ENCODE measurements at places on chromosomes 4 and X. TPM values are rescaled to one million over a fixed set of nuclear protein-coding genes. Genes with fewer than 3 reads are reported as not detected.

GRCh38 chr4:57059890-57060716 lies 50.1 kb downstream of the IGFBP7 start:
- H3K27ac ChIP-seq: no peak overlapping the region
- no peak overlapping the region for H3K4me3 ChIP-seq
- no peak for DNase-seq
- H3K4me1 ChIP-seq: no peaks in the 10 kb centered on the region
- no peaks in the 10 kb centered on the region for H3K36me3 ChIP-seq

DNA sequence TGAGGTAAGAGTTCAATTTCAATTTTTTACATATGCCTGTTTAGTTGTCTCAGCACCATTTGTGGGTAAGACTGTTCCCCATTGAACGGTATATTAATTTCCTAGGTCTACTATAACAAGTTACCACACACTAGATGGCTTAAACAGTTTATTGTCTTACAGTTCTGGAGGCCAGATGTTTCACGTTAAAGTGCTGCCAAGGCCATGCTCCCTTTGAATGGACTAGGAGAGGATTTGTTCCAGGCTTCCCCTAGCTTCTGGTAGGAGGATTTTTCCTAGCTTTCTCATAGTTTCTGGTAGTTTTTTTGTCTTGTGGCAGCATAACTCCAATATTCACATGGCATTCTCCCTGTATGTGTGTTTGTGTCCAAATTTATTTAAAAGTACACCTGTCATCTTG lies 149.3 kb upstream of the CYSLTR1 start:
- no peaks in the 10 kb centered on the region for H3K27me3 ChIP-seq
- H3K36me3 ChIP-seq: no peaks in the 10 kb centered on the region
- no peak for DNase-seq
- H3K4me1 ChIP-seq: no peaks in the 10 kb centered on the region
- H3K4me3 ChIP-seq: no peak overlapping the region
- H3K27ac ChIP-seq: no peak overlapping the region

GRCh38 chr4:93086356-93086755 lies 742.2 kb upstream of the ATOH1 start:
- H3K27me3 ChIP-seq: no peaks in the 10 kb centered on the region
- no peak overlapping the region for H3K4me3 ChIP-seq
- no peaks in the 10 kb centered on the region for H3K36me3 ChIP-seq
- no peaks in the 10 kb centered on the region for H3K4me1 ChIP-seq

GRCh38 chr4:101282076-101282844 lies 65.1 kb downstream of the PPP3CA start:
- peaks cover 7% of the 10 kb centered on the region for H3K36me3 ChIP-seq
- no peak overlapping the region for H3K4me3 ChIP-seq
- no peaks in the 10 kb centered on the region for H3K27me3 ChIP-seq

- no peaks in the 10 kb centered on the region for H3K4me1 ChIP-seq
- no peaks in the 10 kb centered on the region for H3K36me3 ChIP-seq
- DNase-seq: no peak
- H3K4me3 ChIP-seq: no peak overlapping the region
- no peaks in the 10 kb centered on the region for H3K27me3 ChIP-seq
- no peak overlapping the region for H3K27ac ChIP-seq
Measured at GRCh38 chr4:79272126-79272525, 53.7 kb downstream of the NAA11 start.

DNA sequence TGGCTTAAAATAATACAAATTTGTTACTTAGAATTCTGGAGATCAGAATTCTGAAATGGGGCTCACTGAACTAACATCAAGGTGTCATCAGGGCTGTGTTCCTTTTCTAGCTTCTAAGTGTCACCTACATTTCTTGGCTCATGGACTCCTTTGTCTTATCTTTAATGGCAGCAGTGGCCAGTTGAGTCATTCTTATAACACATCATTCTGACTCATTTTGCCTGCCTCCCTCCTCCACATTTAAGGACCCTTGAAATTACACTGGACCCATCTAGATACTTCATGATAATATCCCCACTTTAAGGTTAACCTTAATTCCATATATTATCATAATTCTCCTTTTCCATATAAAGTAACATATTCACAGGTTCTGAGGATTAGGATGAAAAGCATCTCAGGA lies 215.9 kb downstream of the GUCY2F start:
- H3K36me3 ChIP-seq: no peaks in the 10 kb centered on the region
- no peak for DNase-seq
- no peaks in the 10 kb centered on the region for H3K4me1 ChIP-seq
- H3K27ac ChIP-seq: no peak overlapping the region
- H3K4me3 ChIP-seq: no peak overlapping the region

- H3K27ac ChIP-seq: no peak overlapping the region
- no peak for DNase-seq
- H3K4me3 ChIP-seq: no peak overlapping the region
- H3K27me3 ChIP-seq: no peaks in the 10 kb centered on the region
Measured at GRCh38 chr4:161656594-161656993, 507.2 kb downstream of the FSTL5 start.

DNA sequence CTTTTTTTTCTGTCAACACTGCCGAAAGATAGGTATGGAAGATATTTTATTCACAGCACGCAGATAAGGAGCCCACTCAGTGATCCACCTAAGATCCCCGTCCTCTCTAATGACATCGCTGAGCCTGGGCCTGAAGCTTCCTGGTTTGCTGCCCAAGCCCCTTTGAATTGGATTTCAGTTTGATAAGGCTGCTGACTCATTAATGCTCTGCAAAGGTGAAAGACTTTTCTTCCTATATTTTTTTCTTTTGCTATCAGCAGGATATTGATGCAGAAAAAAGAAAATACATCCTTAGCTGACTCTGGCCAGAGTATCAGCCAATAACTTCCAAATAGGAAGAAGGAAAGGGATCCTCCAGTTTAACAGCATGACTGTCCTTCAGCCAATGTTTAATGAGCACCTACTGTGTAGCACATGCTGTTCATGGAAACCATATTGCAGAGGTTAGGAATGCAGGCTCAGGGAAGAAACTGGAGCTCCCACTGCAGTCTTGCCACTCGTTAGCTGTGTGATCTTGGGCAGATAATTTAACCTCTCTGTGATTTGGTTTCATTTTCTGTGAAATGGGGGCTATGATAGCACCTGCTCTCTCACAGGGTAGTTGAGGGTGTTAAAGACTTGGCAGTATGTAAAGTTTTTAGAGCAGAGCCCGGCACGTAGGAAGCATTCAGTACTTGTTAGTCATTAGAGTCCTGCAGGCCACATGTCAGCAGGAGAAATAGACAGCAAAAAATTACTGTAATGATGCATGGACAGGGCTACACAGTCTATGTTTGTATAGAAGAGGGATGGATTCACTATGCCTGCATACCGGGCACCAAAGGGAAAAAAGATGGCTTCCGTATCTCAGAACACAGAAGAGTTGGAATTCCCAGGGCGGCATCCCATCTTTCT lies 39.3 kb downstream of the EVC start:
- no peaks in the 10 kb centered on the region for H3K4me1 ChIP-seq
- H3K27me3 ChIP-seq: no peaks in the 10 kb centered on the region
- no peaks in the 10 kb centered on the region for H3K36me3 ChIP-seq
- H3K4me3 ChIP-seq: no peak overlapping the region
- H3K27ac ChIP-seq: no peak overlapping the region

DNA sequence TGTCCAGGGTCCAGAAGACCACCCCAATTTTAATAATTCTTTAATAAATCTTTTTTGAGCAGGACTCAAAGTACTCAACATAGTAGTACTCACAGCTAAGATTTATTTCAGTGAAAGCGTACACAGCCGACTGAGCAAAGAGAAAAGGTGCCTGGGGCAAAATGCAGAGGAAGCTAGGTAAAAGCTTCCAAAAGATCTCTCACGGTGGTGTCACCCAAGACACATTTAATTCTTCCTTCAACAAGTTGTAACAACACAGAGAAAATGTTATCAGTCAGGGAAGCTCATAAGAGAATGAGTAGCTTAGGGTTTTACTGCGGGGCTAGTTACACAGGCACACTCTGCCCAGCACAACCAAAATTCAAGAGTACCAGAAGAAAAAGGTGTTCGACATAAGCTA lies 201.1 kb downstream of the OPHN1 start:
- no peak for DNase-seq
- no peak overlapping the region for H3K27ac ChIP-seq
- no peak overlapping the region for H3K4me3 ChIP-seq
- H3K36me3 ChIP-seq: no peaks in the 10 kb centered on the region

Gene CXCL1
- total RNA-seq: not detected

GRCh38 chr4:53695540-53696463 lies 104.5 kb upstream of the LNX1 start:
- no peak for DNase-seq
- no peak overlapping the region for H3K27ac ChIP-seq
- no peak overlapping the region for H3K4me3 ChIP-seq
- H3K36me3 ChIP-seq: no peaks in the 10 kb centered on the region

Gene SMIM14
- 1.8 TPM for total RNA-seq

Gene SLITRK2
- not detected for total RNA-seq

GRCh38 chrX:1071351-1071750 lies 141.1 kb downstream of the CRLF2 start:
- no peak for DNase-seq
- H3K4me3 ChIP-seq: no peak overlapping the region
- H3K36me3 ChIP-seq: no peaks in the 10 kb centered on the region
- no peaks in the 10 kb centered on the region for H3K4me1 ChIP-seq

GRCh38 chrX:26613956-26614355 lies 398.0 kb downstream of the MAGEB5 start:
- no peak overlapping the region for H3K27ac ChIP-seq
- H3K4me3 ChIP-seq: no peak overlapping the region
- H3K4me1 ChIP-seq: no peaks in the 10 kb centered on the region

DNA sequence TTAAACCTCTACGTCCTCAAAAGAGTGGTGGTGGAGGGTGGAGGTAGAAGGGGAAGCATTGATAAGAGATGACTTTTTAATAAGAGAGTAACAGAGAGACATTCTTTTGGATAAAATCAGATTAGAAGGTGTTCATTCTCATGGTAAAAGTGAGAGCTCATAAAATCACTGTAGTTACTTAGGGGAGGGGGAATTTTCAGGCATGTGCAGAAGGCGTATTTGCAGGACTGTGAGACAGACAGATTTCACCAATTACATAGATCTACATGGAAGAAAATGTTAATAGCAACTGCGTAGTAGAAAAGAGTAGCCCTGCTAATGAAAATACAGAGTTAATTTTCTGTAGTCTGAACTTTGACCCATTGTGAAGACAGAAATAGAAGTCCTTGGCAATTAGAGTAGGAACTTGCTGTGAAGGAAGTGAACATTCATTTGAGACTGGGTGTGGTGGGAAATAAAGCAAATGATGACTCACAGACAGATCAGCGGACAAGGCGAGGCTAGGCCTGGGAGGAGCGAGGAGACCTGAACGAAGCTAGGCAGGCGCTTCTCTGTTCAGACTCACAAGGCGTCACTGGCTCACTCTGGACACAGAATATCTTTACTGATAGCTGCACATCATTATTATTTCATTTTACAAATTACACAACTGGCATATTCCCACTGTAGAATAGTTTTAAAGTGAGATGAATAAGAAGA lies 57.2 kb upstream of the FAM9C start:
- peak overlapping the region; percentile 81 for H3K27ac ChIP-seq
- DNase-seq: peak; percentile 78
- H3K4me1 ChIP-seq: peaks cover 53% of the 10 kb centered on the region

Gene H2BW2
- not detected for total RNA-seq

DNA sequence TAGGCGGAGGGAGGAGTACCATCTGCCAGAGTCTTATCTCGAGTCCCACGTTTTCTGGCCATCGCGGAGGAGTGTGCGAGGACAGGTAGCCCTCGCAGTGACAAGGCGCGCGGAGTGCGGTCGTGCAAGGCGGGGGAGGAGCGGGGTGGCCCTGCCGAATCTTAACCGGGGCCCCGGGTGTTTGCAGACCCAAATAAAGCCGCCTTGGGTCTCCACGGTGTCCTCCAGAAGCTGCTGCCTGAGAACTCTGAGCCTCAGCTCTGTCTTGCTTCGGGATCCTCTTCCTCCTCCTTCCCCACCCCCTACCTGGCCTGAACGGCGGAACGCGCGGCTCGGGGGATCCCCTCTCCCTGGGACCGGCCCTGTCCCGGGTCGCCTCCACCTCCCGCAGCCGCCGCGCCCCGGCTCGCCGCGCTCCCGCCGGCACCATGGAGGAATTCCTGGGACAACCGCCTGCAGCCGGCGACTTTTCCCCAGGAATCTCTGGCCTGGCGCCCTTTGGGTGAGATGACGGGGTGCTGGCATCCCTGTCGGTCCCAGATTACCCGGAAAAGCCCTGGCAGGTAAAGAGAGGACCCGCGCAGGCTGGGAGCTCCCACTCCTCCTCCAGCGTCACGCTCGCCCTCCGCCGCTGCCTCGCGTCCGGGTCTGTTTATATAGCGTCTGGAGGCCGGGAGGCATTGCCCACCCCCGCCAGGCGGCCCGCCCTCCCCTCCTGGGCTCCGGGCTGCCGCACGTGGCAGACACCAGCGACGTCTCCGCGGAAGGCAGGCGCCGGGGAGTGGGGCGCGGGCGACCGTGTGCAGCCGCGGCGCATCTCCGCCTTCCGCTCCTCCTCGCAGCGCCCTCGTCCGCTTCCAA lies at the start of gene GALNTL6:
Gene GALNTL6, plus strand, starts transcription at position 740 of the 861 bp plus-strand sequence.
- no peak within 1 kb of the TSS for H3K4me3 ChIP-seq
- DNase-seq: no peak
- peaks cover 12% of the 10 kb centered on the region for H3K27me3 ChIP-seq
- H3K4me1 ChIP-seq: peaks cover 2% of the 10 kb centered on the region

- H3K4me1 ChIP-seq: peaks cover 12% of the 10 kb centered on the region
- no peak overlapping the region for H3K4me3 ChIP-seq
- no peak for DNase-seq
- no peaks in the 10 kb centered on the region for H3K27me3 ChIP-seq
- H3K27ac ChIP-seq: no peak overlapping the region
- H3K36me3 ChIP-seq: no peaks in the 10 kb centered on the region
Measured at GRCh38 chr4:173243917-173244658, 75.5 kb downstream of the GALNT7 start.

DNA sequence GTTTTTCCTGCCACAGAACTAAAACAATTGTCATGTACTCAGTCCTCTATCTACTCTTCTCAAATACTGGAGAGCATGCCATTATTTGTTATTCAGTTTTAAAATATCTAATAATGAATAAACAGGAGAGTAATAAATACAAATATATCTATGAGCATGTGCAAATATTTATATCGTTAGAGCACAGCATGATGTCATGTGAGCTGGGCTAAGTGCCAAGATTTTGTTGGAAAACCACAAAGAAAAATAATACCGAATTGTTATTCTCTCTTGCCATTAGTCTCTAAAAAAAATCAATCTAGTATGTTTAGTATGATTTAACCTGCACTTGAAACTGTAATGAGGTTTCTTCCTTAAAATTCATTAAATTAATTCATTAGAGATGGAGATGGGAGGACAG lies 97.3 kb downstream of the DDX60 start:
- H3K27me3 ChIP-seq: no peaks in the 10 kb centered on the region
- H3K4me3 ChIP-seq: no peak overlapping the region

Gene XAGE1A
- not detected for total RNA-seq
